ENCODE measurements at places on chromosomes 5 and 9.

DNA sequence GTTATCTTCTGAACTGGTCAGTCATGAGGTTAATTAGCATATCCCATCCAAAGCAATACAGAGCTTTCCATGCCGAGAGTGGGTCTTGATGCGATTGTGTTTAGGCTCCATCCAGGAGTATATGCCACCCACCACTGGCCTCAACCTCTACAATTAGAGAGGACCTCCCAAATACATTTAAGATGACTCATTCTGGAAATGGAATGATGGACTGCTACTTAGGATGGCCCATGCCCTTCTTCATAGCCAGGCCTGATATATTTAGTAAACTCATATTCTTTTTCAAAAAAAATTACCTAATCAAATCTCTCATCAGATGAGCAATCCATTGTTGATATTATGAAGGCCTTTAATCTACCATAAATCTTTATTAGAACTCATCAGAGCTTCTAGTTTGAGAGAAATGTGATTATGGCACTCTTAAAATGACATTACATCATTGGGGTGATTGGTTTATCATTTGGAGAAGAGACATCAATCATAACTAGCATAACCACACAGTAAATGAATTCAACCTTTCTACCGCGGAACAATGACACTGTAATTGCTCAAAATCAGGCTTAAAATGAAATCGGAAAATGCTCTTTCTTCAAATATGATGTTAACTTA, 414.2 kb upstream of the WWC1 start:
- DNase-seq = no peak

DNA sequence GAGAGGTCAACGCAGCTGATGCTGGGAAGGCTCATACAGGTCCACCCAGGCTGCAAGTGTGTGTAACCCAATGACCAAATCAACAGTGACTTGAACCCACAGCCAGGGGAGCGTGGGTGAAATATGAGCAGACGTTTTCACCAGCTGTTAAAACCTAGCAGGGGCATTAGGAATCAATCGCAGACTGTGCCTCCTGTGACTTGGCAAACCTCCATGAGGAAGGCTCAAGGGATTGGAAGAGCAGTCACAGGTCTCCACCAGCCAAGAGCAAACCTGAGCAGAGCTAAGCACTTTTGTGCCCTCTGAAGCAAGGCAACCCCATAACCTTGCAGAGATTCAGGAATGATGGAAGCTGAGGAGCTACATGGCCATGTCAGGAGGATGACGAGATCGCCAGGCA, 25.5 kb downstream of the INSYN2B start:
- no peak for DNase-seq

DNA sequence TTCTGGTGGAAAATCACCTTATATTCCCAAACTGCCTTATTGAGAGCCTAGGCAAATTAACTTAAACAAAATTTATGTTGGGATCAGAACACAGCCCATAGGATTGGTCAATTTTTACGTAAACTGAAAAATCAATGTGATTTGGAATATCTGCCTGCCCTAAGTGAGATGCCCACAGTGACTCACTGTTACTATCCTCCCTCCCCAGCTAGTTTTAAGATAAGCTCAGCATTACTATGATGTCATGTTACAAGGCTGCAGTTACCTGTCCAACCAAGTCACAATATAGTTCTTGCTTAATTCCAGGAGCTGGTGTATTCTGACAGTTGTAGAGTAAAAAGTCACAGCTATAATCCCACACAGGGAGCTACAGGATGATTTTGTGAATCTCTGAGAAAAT, 23.1 kb downstream of the SKP1 start:
- no peak for DNase-seq

DNA sequence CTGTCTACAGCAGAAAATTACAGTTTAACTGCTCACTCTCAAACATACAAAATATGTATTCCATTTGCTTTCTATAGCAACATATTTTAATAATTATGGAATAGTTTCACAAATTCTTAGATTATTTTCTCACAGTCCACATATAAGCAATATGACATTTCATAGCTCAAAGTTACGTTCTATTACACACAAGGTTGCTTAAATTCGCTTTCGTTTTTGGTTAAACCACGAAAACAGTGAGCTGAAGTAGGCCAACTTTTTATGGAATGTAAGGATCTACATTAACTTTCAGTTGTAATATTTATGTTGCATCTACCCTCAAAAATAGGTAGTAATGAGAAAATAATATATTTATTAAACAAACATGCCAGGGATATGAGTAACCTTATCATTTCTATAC, 966.0 kb upstream of the ACO1 start:
- no peak for DNase-seq

DNA sequence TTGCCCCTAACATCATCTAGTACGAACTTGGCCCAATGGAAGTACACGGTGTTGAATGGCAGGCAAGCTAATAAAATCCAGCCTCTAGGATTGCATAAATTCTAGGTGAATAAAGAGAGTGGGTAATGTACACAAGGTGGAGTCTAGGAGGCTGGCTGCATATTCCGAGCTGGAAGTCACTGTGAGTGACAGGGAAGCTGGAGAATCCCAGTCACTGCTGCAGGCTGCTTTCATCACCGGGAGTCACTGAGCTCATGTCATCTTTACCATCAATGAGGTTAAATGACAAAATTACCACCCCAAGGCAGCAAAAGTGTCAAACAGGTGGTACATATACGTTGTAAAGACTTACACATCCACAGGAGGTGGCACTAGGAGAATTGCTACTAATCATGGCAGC, 91.3 kb upstream of the HMHB1 start:
- no peak for DNase-seq

DNA sequence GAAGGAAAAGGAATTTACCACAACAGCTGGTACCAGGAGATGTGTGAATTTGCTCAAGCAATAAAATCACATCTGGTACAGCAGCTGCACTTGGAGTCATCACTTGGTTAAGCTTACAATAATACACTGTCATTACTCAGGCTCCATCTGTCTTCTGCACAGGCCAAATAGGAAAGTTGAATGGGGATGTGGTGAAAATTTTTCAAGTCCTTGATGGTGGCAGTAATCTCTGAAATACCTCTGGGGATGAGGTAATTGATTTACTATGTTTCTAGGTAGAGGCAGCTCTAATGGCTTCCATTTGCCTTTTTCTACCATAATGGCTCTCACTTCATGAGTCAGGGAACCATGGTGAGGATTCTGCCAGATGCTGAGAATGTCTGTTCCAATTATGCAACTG, 206.8 kb upstream of the ATP10B start:
- DNase-seq = no peak

DNA sequence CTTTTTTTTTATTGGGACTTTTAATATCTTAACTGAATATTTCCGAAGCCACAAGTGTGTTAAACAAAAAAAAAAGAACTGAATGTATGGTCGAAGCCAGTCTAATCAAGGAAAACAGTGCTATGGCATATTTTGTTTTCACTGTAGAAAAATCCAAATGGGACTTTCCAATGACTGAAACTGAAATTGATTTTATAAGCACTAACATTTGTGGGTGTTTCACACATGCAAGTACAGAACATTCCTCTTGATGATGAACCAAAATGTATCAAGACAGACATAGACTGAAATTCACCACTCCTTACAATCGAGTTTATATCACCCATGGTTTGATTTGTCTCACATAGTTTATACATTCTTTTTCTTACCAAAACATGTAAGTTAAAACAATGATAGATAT, 1026.8 kb downstream of the CDH18 start:
- DNase-seq = no peak

GRCh38 chr5:50786073-50786472, 119.6 kb downstream of the PARP8 start:
- DNase-seq = no peak

DNA sequence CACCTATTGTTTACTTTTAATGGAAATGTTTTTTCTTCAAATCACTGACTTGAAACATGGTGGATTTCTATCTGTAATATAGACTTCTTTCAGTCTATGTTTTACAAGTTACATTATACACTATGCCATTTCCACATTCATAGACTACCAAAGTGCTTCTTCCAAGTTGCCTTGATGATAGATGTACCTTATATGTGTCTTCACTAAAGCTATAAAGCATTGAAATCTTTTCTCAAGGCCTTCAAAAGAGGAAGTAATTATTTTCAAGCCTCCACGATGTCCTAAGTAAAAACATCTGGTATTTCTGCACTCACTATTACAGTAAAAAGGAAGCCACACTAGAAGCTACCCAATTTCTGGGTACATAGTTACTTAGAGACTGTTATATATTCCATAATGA, 113.3 kb downstream of the FGF10 start:
- DNase-seq = no peak

DNA sequence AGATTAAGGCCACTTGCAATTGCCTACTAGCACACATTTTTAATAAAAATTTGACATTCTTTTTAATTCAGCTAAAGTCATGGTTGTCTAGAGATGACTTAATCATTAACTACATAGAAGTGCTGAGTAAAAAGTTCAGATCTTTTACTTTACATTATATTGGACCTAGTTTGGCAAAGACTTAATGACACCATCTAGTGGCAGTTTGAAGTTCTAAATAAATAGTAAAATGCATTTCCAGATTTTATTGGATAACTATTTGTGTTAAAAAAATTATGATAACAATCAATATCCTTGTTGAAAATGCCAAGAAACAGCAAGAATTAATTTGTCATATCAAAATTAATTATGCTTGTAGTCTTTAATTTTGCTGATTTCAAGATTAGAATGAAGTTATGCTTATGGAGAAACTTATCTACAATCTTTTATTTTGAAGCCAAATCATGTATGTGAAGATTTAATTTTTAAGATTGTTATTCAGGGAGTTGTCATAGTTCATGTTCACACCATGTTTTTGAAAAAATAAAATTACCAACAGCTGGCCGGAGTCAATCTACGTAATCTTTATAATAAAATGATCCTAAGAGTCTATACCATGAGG, 69.6 kb upstream of the PJA2 start:
- no peak for DNase-seq

DNA sequence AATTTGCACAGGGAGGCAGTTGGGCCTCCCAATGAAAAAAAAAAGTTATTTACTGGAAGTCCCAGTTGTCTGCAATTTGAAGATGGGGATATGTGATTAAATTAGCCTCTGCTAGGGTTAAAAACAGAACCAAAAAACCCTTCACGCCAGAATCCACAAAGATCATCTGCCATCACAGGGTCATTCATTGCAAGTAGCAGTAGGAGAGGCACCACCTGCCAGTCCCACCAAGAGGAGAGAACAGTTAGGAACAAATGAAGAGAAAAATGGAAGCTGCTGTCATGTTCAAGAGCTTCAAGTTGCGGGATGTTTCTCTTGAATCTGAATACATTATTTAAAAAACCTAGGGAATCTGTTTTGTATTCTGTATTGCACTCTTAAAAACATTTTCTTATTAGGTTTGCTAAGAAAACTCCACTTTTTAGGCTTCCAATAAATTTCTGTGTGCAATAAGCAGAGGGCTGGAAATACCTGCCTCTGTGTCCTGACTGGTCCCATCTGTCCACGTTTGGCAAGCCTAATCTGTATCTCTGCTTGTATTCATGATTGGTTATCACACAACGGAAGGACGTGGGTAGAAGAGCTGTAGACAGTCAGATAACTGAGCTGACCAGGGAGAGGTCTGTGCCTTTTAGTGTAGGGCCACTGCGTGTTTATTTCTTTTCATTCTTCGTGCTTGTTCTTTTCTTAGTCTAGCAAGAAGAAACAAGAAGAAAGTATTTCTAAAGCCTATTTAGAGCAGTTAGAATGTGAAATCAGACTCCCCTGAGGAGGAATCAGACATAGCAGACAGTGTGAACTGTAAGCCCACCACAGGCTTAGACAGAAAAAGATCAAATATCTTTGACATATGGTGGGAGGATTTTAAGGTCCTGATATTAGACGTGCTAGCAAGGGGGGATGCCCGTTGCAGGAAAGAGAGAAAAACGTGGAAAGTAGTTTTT, 630.6 kb upstream of the SEMA6A start:
- DNase-seq = no peak

- no peak for DNase-seq
These were observed 10.0 kb downstream of the SLC2A8 start for GRCh38 chr9:127406799-127407491.

- DNase-seq = no peak
These were observed 7.0 kb upstream of the MGAT1 start for GRCh38 chr5:180809403-180810209.

DNA sequence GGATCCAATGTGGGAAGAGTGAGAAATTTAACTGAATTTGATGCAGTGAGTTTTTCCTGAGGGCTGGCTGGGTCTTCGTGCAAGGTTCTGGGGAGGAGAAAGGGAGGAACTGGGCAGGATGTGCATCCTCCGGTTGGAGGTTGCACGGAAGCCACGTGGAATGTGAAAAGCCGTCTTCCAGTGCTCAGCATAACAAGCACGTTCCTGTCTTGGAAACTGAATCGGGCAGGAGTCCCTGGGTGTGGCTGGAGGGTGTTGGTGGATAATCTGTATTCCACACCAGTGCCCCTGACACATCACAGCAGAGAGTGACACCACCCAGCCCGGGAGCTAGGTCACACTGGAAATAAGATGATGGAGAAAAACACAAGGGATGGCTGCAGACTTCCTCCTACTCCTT, 154.3 kb downstream of the C5orf15 start:
- DNase-seq = no peak

GRCh38 chr5:39652036-39652435, 227.3 kb upstream of the DAB2 start:
- no peak for DNase-seq

- no peak for DNase-seq
These were observed 149.8 kb upstream of the CDKN2B start for GRCh38 chr9:22158927-22159346.

DNA sequence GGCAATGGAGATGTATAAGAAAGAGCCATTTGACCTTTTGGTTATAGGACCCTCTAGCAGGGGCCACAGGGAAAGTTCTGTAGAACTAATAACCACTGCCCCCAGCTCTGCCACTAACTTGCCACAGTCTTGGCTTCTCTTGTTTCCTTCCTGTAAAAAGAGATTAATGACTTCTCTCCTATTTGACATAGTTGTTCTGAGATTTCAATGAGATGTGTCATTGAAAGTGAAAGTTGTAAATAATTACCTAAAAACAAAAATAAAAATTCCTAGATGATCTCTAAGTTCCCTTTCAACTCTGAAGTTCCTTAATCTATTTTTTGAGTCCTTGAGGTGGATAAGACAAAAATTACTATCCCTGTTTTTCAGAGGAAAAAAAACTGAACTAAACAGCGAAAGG, 1.4 kb upstream of the KIF12 start:
- no peak for DNase-seq

DNA sequence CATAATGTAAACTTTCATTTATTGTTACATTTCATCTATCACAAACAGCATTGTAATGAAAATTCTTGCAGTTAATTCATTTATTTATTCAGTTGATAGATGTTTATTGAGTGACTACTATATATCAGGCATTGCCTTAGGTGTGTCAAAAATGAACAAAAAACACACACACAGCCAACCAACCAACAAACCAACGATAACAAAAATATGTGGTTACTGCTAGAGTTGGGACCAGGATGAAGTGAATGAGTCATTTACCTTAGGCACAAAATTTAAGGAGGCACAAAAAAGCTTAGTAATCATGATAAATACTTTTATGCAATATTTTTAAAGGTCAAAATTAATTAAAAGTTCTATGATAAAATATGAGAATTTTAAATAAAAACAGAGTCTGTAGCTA, 223.4 kb downstream of the CSNK1G3 start:
- no peak for DNase-seq
